ENCODE measurements at places on chromosomes 5 and 9.

GRCh38 chr9:13443346-13444244 lies 164.1 kb upstream of the MPDZ start:
- DNase-seq: peak; percentile 57

DNA sequence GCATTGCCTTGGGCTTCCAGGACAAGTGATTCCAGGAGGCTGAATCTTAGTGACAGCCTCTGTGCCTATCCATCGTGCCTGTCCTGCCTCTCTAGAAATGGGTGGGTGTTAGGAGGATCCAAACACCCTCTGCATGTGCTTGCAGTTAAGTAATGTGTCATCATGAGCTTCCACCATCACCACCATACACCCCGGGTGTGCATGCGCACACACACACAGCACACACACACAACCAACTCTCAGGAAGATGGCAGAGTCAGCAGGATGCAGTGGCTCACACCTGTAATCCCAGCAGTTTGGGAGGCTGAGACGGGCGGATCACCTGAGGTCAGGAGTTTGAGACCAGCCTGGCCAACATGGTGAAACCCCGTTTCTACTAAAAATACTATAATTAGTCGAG lies 22.8 kb upstream of the CERCAM start:
- DNase-seq: no peak

GRCh38 chr5:138468133-138468965 lies 3.1 kb downstream of the EGR1 start:
- peak; percentile 49 for DNase-seq

GRCh38 chr9:125844611-125845010 lies 97.4 kb downstream of the PBX3 start:
- peak; percentile 66 for DNase-seq

DNA sequence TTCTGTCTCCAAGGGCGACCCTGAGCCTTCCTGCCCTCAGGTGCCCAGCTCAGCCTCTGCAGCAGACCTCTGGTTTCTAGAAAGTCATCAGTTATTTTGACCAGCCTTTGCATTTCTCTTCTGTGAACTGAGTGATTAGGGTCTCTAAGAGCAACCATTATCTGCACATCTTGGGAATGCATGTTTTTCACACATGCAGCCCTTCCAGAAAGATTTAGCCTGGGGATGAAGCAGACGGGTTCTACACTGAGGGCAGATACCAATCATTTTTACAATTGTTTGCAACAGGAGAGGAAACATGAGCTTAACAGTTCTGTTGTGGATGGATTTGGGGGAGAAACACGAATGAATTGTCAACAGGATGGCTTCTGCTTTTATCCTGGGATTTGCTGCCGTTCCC lies 90.1 kb upstream of the PITX1 start:
- no peak for DNase-seq

DNA sequence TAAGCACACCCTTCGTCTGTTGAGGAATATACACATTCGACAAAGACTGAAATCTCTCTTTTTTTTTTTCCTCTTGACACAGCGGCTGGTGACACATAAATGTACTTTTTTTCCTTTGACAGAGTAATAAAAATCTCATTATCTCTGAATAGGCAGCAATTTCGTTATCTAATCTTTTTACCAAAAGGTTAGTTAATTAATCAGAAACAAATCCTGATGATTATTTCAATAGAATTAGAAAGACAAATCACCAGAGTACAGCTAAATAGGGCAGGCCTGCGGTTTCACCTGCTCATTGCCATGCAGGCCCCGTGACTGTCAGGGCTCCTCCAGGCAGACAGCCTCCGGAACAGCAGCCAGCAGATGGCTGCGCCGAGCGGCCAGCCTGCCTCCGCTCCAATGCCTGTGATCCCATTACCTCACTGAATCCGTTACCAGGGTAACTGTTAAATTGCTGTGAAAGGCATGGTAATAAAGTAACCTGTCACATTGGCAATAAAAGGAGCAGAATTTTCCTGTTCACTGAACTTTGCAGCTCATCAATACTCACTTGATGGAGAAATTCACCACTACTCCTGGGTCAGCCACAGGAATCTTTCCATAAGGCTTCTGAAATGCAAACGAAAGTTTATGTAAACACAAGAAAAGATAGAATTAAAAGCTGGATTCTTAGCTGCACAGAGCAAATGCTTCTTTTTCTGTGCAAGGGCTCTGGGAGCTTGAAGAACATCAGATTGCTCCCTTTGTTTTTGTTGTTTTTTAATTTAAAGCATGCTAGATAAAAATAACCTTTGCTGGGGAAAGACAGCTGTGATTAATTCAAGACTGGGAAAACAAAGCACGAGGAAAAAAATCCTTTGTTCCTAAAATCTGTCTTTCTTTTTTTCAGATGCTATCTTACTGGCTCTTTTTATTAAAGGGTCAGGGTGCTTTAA lies 666.4 kb upstream of the ZNF608 start:
- peak; percentile 97 for DNase-seq

GRCh38 chr5:116480894-116481510 lies 93.6 kb downstream of the SEMA6A start:
- no peak for DNase-seq

DNA sequence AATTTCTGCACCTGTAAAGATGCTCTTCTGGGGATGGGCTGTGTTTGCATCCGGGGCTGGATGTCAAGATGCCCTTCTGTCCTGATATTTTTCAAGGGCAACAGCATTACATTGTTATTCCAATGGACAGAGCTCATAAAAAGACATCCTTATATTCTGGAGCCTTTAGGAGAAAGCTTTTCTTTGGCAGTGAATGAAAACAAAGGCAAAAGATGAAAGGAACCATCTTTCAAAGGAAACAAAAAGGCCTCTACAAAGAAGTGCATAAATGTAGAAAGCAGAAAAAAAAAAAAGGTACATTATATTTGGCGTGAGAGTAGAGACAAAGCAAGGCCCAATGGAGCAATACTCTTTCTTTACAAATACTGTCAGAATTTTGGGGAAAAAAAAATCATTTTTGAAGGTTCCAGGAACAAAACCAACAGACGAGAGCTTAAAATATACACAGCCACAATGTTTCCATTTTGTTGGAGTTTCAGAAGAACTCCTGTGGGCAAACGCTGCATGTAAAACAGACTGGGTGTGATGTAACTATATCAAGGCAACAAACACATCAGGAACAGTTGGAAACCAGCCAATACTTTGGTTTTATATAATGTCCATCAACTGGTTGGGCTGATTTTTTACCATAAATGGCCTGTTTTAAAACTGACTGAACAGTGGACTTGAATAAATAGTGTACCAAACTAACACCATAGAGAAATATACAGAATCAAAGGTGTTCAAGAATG lies 885.6 kb upstream of the DMAC1 start:
- DNase-seq: no peak

DNA sequence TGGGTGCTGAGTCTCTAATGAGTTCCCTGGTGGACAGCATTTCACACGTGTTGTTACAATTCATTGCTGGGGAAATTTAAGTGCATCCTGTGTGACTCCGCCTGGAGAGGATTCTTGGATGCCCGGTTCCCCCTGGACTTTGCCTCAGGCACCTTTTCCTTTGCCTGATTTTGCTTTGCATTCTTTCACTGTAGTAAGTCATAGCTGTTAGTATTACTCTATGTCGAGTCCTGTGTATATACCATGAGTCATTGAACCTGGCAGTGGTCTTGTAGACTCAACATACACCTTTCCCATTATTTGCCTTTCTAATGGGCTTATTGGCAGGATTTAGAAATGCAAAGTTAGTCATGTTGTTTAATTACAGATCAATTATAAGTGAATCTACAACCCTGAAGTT lies 81.9 kb upstream of the DHFR start:
- no peak for DNase-seq

DNA sequence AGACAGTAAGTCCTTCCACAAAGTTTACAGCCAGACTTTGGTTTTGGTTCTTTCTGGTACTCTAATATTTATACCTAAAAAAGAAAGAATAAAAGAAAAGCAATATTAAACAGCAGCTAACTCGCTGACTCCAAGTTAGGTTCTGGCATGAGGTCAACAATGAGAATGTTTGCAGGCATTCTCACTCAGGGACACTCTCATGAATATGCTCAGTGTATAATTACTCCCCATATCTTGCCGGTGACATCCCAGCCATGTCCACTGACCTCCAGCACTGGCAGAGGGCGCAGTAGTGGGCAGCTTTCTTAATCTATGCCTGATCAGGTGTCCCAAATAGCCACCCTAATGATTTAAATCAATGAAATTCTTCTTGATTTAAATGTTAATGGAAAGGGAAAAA lies 151.5 kb downstream of the BNC2 start:
- DNase-seq: no peak

DNA sequence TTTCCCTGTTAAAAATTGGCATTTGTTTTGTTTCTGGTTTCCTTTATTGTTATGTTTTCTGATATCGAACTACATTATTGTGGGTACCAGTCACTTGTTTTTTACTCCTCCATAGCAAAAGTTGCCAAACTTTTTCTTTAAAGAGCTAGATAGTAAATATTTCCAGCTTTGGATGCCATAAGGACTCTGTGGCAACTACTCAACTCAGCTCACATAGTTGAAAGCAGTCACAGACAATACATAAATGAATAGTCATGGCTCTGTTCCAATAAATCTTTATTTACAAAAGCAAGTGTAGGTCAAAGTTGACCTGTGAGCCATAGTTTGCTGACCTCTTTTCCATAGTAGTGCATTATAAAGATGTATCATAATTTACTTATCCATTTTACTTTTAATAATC lies 305.0 kb downstream of the RASEF start:
- DNase-seq: no peak

DNA sequence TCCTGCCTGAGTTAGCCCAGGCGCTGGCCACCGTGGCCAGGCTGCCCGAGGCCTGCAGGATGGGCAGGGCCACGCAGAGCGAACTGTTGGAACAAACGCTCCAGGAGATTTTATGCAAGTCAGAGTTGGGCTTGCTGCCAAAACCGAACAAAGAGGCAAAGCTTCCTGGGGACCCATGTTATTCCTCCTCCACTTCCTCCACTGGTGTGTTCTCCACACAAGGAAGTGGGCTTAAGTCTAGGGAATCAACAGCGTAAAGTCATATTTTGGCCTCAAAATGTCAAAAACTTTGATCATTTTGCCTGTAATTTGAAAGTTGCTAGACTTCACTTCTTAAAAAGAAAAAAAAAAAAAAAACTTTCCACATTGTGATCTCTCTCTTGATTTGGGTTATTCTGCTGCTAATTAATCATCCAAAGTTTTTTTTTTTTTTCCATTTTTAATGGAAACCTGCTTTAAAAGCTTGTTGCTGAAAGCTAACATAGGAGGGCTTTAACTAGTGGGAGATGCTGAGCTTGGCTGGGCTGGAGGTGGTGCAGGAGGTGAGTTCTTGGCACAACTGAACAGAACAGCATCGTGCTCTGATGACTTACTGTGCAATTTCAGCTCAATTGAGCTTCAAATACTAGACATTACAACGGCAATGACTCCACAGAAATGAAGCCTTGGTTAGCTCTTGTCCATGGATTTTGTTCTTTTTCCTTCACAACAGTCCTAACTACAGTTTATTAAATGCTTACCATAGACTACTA lies 73.0 kb downstream of the PTPDC1 start:
- DNase-seq: peak; percentile 69

GRCh38 chr9:13608451-13608850 lies 329.0 kb upstream of the MPDZ start:
- DNase-seq: no peak

- no peak for DNase-seq
Measured at GRCh38 chr5:175487514-175488222, 9.3 kb downstream of the SFXN1 start.

- no peak for DNase-seq
Measured at GRCh38 chr9:137243626-137244485, 2.8 kb downstream of the TUBB4B start.

GRCh38 chr5:15995341-15996052 lies 184.1 kb downstream of the MARCHF11 start:
- DNase-seq: peak; percentile 72

DNA sequence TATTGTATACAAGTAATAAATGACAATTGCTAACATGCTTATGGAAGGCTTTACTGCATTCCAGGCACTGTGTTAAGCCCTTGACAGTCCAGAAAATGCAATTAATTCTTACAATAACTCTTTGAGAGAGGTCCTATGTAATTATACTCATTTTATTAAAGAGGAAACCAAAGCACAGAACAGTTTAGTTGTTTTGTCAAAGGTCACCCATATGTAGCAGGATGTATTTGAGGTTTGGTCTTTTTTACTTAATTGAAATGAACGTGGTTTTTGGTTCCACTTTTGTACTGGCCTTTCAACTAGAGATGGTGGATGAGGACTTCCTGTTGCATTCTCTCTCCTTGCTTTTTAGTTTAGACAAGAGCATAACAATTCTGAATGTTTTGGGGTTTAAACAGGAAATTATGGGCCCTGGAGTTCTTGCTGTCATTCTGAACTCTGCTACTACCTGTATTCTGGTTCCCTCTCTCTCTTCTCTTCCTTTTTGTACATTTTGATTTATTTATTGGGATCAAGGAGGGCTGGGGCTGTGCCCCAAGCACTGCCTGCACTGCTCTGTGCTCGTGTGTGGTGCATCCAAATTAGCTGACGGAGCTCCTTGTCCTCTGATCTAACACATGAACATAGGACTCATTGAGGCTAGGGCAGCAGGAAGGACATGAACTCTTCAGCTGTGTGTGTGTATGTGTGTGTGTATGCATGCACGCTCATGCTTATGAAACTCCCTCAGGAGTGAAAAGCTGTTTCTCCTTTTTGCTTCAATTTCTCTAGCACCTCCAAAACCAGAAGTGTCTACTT lies 47.4 kb downstream of the SLC28A3 start:
- DNase-seq: no peak

DNA sequence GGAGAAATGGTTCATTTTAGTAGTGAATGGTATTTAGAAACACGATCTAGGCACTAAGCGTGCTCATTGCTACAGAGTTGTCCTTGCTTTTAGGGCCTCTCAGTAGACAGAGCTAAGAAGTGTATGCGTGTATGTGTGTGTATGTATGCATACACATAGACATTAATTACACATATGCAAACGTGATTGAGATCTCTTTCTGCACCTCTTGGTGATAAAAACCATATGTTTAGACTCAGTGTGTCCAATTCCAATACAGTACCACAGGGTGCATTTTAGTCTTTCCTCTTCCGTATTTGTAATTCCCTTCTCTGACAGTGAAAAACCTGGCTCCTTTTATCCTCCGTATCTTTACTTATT lies 13.1 kb downstream of the TRIO start:
- DNase-seq: no peak

- no peak for DNase-seq
Measured at GRCh38 chr5:154575546-154576428, 97.8 kb upstream of the HAND1 start.

- DNase-seq: peak; percentile 40
Measured at GRCh38 chr5:151093476-151093889, 12.6 kb upstream of the TNIP1 start.
